Progenitor cell of endocrine pancreas (in vitro differentiated cells): ENCODE measurements at places on chromosomes 12 and 14. TPM values are rescaled to one million over a fixed set of nuclear protein-coding genes. Genes with fewer than 3 reads are reported as not detected.

- no peak overlapping the region for H3K4me3 ChIP-seq
- DNase-seq: no peak
- H3K27ac ChIP-seq: no peak overlapping the region
- H3K27me3 ChIP-seq: no peaks in the 10 kb centered on the region
- H3K4me1 ChIP-seq: peaks cover 7% of the 10 kb centered on the region
Measured at GRCh38 chr14:44901696-44902095, 60.1 kb downstream of the KLHL28 start.

DNA sequence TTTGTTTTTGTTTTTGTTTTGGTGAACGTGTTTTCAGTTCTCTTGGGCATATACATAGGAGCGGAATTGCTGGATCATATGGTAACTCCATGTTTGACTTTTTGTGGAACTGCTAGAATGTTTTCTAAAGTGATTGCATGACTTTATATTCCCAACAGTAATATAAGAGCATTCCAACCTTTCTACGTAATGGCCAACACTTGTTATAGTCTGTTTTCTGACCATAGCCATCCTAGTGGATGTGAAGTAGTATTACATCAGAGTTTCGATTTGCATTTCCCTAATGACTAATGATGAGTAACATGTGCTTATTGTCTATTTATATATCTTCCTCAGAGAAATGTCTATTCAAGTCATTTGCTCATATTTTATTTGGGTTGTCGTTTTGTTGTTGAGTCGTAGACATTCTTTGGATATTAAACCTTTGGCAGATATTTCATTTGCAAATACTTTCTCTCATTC lies 268.7 kb downstream of the AEBP2 start:
- peaks cover 9% of the 10 kb centered on the region for H3K4me1 ChIP-seq
- no peak for DNase-seq
- no peak overlapping the region for H3K4me3 ChIP-seq

DNA sequence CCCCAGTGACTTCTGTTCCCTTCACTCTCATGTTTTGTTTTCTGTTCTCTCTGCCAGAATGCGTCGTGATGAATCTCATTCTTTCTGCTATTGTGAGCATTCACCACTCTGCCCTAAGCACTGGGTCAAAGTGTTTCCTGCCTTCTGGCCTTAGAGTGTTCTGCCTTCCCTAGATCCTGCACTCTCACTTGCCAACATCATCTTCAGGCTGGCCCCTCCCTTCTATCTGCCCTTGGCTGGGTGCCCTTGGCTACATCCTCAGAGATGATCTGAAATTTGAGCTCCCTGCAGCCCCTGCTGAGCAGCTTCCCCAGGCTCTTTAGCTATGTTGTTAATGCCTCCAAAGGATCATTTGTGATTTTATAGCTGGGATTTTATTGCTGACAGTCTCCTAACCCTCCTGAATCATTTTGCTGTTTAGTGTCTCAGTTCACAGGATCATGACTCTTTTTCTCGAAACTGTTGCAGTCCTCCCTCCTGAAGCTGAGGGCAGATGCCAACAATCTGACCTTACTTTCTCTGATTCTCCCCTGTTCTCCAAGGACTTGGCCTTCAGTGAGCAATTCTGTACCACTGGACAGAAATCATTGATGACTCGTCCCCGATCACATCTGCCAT lies 4.5 kb downstream of the DHRS2 start:
- H3K4me3 ChIP-seq: no peak overlapping the region
- no peaks in the 10 kb centered on the region for H3K4me1 ChIP-seq
- H3K36me3 ChIP-seq: no peaks in the 10 kb centered on the region
- no peak for DNase-seq
- no peaks in the 10 kb centered on the region for H3K27me3 ChIP-seq

DNA sequence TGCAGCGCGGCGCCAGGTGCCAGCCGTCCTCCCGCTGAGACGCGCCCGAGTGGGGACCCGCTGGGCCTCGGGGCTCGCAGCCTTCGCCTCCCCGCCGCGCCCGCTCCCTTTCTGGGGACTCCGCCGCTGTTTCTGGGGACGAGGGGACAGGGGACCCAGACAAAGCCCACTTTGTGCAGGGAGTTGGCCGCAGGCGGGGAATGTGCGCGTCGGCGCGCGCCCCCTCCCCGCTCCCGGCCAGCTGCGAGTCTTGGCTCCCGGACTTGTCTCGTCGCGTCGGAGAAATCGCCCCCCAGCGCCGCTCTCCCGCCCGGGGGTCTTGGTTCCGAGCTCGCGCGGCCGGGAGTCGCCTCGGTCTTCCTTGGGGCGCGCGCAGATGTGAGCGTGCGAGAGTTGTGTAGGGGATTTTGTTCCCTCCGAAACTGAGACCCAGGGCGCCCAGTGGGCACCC lies 717 bp downstream of the VASH1 start:
- peaks cover 46% of the 10 kb centered on the region for H3K27me3 ChIP-seq
- H3K36me3 ChIP-seq: peaks cover 3% of the 10 kb centered on the region
- peaks cover 20% of the 10 kb centered on the region for H3K4me1 ChIP-seq
- no peak for DNase-seq
- H3K27ac ChIP-seq: peak overlapping the region; percentile 22

DNA sequence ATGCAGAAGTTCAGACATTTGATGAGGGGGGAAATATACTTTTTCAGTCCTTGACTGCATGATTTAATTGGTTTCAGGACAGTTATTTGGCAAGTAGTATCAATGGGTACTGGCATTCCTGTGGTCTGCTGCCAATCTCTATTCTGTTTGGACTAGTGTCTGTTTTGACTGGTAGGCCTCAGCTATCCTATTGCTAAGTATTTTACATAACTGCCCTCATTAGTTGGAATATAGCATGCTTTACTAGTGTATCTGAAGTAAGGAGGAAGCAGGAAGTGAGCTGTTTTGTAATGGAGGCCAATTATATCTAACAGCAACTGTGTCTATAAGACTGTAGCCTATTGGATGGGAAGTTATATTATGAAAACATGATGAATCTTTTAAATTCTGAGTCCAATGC lies 104.3 kb downstream of the FLRT2 start:
- no peaks in the 10 kb centered on the region for H3K36me3 ChIP-seq
- peaks cover 7% of the 10 kb centered on the region for H3K4me1 ChIP-seq
- H3K27me3 ChIP-seq: no peaks in the 10 kb centered on the region
- no peak overlapping the region for H3K27ac ChIP-seq
- no peak overlapping the region for H3K4me3 ChIP-seq
- DNase-seq: no peak

The IL26 gene
- not detected in 2 replicates for total RNA-seq

DNA sequence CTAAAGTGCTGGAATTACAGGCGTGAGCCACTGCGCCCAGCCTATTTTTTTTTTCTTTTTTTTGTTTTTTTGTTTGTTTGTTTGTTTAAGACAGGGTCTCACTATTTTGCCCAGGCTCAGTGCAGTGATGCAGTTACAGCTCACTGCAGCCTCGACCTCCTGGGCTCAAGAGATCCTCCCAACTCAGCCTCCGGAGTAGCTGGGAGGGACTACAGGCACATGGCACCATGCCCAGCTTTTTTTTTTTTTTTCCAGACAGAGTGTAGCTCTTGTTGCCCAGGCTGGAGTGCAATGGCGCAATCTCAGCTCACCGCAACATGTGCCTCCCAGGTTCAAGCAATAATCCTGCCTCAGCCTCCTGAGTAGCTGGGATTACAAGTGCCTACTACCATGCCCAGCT lies 5.8 kb upstream of the ITFG2 start:
- peaks cover 20% of the 10 kb centered on the region for H3K36me3 ChIP-seq
- H3K4me1 ChIP-seq: peaks cover 3% of the 10 kb centered on the region
- no peak for DNase-seq
- H3K27ac ChIP-seq: no peak overlapping the region
- no peak overlapping the region for H3K4me3 ChIP-seq

GRCh38 chr14:100842799-100843198 lies 16.9 kb downstream of the MEG3 start:
- no peak for DNase-seq
- H3K36me3 ChIP-seq: no peaks in the 10 kb centered on the region
- H3K4me1 ChIP-seq: peaks cover 52% of the 10 kb centered on the region
- H3K4me3 ChIP-seq: no peak overlapping the region
- H3K27ac ChIP-seq: peak overlapping the region; percentile 92

DNA sequence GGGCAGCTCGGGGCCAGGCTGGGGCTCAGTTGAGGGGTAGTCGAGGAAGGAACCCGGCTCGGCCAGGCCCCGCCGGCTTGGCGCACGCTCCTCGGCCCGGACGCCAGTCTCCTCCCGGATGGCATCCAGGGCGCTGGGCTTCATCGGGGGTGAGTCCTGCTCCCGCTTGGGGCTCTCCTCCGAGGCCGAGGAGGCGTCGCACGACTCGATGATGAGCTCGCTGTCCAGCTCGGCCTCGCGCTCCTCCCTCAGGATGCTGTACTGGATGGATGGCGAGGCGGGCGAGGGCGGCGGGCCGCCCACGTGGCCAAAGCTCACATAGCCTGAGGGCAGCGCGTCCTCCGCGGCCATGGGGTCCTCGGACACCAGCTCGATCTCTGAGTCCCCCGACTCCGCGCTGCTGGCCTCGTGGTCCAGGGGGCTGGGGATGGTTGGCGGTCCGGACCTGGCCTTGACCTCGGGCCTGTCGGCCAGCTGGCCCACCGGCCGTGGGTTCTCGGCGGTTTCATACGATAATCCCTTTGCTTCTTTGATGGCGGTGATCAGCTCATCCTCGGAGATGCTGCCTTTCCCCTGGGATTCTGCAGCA lies 143.4 kb downstream of the RTN1 start:
- no peak for DNase-seq
- H3K4me3 ChIP-seq: no peak overlapping the region
- H3K4me1 ChIP-seq: no peaks in the 10 kb centered on the region
- no peaks in the 10 kb centered on the region for H3K27me3 ChIP-seq

The STYK1 gene
- total RNA-seq: 0.79 and 0.95 TPM in 2 replicates

The CLEC6A gene
- total RNA-seq: not detected in 2 replicates

The SDS gene
- not detected in 2 replicates for total RNA-seq

GRCh38 chr12:82648259-82648909 lies 38.3 kb upstream of the TMTC2 start:
- no peaks in the 10 kb centered on the region for H3K36me3 ChIP-seq
- peaks cover 6% of the 10 kb centered on the region for H3K4me1 ChIP-seq
- no peak for DNase-seq
- H3K4me3 ChIP-seq: no peak overlapping the region
- H3K27me3 ChIP-seq: peaks cover 4% of the 10 kb centered on the region
